ENCODE measurements at places on chromosomes 12 and 14.

- no peak for DNase-seq
These were observed 77.6 kb downstream of the SCAF11 start for GRCh38 chr12:45912774-45913173.

- no peak for DNase-seq
These were observed 14.9 kb downstream of the RNF212B start for GRCh38 chr14:23252420-23253333.

GRCh38 chr12:4323396-4323795 lies 2.4 kb downstream of the TIGAR start:
- DNase-seq: no peak

- DNase-seq: no peak
These were observed 887.2 kb upstream of the SEL1L start for GRCh38 chr14:82420871-82421270.

GRCh38 chr14:54881761-54882401 lies 20.7 kb downstream of the GCH1 start:
- peak; percentile 51 for DNase-seq

GRCh38 chr12:10067264-10067663 lies 31.5 kb downstream of the CLEC1A start:
- no peak for DNase-seq

DNA sequence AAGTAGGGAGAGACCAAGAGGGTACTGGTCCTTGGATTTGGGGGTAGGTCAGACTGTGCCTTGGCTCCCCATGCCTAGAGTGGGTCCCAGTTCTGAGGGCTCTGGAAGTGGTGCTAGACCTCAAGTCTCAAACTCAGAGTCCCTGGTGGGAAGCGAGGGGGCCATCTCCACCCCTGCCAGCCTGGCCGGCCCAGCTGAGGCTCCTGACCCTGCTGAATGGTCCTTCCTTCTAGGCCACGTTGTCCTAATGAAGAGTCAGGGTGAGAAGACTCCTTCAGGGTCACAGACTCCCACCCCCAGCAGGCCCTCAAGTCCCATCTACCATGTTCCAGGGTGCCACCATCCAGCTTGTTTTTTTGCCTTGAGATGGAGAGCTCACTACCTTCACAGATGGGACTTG lies 12.9 kb downstream of the SERPINA6 start:
- no peak for DNase-seq

DNA sequence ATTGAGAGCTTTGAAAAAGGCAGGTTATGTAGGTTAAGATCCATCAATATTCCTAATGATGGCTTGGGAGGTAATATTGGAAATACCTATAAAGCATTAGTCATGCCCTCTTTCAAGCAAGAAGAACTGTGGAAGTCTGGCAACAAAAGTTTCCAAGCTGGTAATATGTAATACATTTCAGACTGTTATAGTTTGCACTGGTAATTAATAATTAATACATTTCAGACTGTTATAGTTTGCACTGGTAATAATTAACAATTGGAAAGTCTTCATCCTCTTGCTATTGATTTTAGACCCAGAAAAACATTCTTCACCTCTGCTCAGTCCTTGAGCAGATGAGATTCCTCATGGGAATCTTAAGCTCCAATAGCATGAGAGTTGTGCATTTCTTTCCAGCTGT lies 29.0 kb upstream of the WDR89 start:
- DNase-seq: no peak

DNA sequence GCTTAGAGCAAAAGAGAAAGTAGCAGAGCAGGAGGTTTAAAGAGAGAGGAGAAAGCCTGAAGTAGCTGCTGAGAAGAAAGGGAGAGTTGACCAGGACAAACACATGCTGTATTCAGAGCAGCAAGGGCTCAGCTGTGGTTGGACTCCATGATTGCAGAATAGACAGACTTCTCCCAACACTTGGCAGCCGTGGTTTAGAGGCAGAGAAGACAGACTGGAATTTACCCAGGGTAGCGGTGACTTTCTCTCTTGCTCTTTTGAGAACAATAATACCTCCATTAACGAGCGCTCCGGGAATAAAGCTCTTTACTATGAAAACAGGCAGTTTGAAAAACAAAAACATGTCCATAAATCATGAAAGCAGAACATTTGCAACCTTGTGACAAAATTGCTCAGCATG lies 21.4 kb upstream of the IGF1 start:
- no peak for DNase-seq

- no peak for DNase-seq
These were observed 41.9 kb upstream of the PAWR start for GRCh38 chr12:79732638-79733037.

- DNase-seq: no peak
These were observed 64.2 kb upstream of the FOXN3 start for GRCh38 chr14:89481196-89481595.

DNA sequence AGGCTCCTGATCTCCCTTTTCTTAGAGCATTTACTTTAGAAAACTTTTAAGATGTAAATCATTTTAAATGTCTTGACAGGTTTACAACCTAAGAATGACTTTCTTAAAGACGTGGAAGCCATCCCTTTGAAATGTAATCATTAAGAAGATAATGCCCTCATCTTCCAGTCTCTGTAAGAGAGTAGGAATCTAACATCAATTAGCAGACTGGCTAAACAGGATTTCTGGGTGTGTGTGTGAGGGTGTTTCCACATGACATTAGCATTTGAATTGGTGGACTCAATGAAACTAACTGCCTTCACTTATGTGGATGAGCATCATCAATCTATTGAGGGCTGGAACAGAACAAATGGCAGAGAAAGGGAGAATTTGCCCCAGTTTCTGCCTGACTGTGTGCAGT lies 329.5 kb downstream of the RPL10L start:
- no peak for DNase-seq

- DNase-seq: no peak
These were observed 20.5 kb upstream of the FBRSL1 start for GRCh38 chr12:132469423-132469822.

GRCh38 chr12:31118347-31119191 lies 44.9 kb downstream of the DDX11 start:
- peak; percentile 40 for DNase-seq

DNA sequence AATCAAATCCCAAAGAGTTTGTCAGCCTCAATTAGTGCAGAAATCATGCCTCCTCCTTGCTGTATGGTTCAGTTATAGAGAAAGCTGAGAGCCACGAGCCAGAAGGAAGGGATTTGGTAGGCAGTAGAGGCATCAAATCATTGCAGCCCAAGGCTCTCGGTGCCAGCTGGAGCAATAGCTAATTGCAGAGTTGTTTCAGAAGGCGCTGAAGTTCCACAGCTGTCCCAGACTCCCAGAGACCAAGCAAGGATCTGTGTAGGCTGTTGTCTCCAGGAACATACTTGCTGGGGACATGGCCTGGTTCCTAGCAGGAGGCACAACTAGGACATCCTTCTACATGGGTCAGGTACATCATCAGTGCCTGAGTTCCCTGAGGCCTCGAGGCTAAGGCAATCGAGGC lies 80.4 kb upstream of the WSCD2 start:
- no peak for DNase-seq

DNA sequence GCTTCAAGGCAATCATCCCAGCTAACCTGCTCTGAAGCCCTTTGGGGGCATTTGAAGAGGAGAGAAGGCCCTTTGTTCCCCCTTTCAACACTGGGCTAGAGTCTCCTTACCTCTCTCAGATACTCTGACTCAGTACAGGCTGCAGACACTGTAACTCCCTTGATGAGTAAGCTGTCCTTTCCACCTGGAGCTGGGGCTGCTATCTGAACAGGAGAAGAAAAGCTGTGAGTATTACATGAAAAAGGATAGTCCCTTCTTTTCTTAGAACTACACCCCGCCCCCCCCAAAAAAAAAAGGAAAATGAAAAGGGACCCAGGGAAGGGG lies 186.6 kb upstream of the PLEKHG7 start:
- DNase-seq: peak; percentile 13

- no peak for DNase-seq
These were observed 13.9 kb downstream of the CKB start for GRCh38 chr14:103508521-103509329.

GRCh38 chr12:44021471-44021971 lies 185.6 kb downstream of the TMEM117 start:
- DNase-seq: no peak

DNA sequence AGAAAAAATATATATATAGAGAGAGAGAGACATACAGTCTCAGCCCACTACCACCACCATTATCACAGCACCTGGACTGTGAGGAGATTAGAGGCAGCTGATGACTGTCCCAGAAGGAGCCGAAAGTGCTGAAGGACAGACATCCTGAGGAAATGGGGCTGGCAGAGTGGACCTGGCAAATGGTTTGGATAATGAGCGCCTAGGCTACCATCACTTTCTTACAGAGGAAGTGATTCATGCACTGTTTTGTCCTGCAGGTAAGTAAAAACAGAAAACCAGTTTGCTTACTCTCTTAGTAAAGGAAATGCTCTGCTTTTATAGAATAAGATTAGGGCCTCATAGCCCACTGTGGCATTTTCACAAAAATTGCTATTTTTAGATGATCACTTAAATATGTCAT lies 28.6 kb upstream of the DNM1L start:
- peak; percentile 9 for DNase-seq

- peak; percentile 67 for DNase-seq
These were observed 18.3 kb upstream of the PLEKHH1 start for GRCh38 chr14:67514650-67515385.

DNA sequence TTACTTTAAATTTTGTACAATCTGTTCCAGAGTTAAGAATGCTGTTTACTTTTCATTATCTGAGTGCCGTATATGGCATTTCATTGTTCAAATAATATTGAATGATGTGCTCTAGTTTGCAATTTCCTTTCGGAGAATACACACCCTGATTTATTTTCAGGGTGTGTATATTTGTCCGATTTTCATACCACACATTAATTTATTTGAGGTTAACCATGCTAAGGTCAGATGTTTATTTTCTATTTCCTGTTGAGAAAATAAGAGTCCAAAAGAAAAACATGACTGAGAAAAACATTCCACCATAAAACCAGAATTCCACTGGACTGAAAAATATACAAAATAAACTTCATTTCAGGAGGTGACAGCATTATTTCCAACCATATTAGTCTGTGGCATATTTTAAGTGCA lies 64.2 kb upstream of the OVCH1 start:
- DNase-seq: no peak

DNA sequence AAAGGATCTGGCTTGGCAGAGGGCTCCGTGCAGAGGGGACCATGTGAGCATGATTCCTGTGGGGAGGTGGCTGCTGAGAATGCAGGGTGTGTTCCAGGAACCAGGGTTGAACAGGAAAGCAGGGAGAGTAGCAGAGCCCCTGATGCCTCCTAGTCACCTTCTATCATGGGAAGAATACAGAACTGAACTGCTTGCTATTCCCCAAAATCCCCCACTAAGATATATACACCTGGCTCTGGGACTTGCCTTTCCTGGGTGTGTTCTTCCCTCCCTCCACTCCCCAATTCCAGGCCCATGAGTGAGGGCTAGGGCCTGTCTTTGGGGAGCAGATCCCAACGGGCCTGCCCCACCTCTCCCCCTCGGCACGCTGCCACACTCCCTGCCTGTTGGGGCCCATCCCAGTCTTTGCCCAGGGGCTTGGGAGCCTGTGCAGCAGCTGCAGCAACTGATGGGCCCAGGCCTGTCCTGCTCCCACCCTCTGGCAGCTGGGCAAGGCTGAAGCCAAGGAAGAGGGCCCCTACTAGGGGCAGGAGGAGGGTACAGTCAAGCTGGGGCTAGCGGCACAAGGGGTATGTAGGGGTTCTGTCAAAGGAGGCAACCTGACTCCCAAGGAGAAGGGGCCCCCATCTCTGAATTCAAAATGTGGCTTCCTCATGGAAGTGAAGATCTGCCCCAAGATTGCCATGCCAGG lies 3.2 kb downstream of the AJUBA start:
- peak; percentile 28 for DNase-seq

- peak; percentile 37 for DNase-seq
These were observed 3.0 kb downstream of the KIF5A start for GRCh38 chr12:57552835-57553313.

DNA sequence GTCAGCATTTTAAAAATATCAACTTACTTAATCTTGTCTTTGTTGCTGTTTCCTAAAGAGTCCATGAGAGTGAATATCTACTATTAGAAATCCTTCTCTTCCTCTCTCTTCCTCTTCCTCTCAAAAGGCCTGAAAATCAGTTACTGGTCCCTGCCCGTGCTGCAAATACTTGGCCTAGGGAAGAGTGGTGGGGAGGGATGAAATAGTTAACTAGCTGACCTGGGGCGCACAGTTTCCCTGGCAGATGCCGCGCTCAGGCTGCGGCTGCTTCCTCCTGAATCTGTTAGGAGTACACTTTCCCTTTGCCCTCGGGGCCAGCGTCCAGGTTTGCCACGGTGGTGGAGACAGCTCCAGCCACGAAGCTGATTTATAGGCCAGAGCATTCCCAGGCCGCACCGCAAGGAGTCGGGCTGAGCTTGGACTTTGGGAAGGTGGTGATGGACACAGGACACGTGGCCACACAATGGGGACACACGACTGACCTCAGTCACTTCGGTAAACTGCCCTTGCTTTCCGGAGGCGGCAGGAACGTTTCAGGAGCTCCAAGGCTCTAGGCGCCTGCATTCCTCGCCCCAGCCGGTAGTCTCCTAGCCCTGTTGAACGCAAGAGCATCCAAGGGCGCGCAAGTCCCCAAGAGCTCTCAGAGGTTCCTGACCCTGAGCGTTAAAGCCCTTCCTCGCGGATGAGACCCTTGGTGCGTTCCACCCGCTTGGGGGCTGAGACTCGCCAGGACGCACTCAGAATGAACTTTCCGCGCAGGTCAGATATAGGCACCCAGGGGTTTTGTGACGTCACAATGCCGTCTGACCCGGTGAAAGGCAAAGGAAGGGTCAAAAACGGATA lies 7.1 kb upstream of the ASCL1 start:
- no peak for DNase-seq

- no peak for DNase-seq
These were observed 131.6 kb upstream of the SOX5 start for GRCh38 chr12:24081092-24081529.

DNA sequence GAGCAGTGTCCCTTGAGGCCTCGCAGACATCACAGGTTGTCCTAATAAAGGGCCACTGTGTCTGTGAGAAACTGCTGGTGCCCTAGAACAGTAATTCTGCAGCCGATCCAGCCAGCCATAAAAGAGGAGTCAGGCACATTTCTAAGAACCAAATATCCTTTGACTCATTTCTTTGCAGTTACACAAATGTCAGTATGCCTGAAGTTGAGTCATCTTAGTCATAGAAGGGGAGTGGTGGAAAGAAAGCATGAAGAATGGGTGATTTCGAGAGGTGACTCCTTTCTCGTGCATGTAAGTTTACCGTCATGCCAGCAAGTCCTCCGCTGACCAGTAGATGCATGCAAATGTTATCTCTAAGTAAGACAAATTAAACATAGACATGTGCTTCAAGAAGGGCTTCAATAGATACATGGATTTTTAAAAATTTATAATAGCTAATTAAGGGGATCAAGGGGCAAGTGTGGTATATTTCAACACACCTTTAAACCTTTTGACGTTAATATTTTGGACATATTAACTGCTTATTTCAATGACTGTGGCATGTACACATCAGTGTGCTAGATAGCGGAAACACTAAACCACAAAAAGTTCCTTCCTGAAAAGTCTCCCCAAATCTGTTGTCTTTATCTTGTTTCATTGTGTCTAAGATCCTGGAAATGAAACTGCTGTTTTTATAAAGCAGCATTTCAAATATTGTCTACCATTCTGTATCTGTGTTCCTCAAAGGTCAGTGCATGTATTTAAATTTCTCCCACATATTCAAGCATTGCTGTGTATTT lies 497.4 kb downstream of the NPAS3 start:
- peak; percentile 86 for DNase-seq

GRCh38 chr12:29750131-29750927 lies 33.4 kb downstream of the TMTC1 start:
- DNase-seq: no peak
